Activated CD4-positive, alpha-beta T cell treated with anti-CD3 and anti-CD28 coated beads, Interleukin-2, amount 10 ng/mL, durations not matched to agents 24 days and 14 days (primary cell): ENCODE measurements at places on chromosomes 6 and 20. TPM values are rescaled to one million over a fixed set of nuclear protein-coding genes. Genes with fewer than 3 reads are reported as not detected.

HSD17B8 gene
- total RNA-seq: 18.2 and 18.3 TPM in 2 replicates

ACTL10 gene
- total RNA-seq: 3.7 TPM in 2 replicates

SEMG1 gene
- not detected in 2 replicates for total RNA-seq

DNA sequence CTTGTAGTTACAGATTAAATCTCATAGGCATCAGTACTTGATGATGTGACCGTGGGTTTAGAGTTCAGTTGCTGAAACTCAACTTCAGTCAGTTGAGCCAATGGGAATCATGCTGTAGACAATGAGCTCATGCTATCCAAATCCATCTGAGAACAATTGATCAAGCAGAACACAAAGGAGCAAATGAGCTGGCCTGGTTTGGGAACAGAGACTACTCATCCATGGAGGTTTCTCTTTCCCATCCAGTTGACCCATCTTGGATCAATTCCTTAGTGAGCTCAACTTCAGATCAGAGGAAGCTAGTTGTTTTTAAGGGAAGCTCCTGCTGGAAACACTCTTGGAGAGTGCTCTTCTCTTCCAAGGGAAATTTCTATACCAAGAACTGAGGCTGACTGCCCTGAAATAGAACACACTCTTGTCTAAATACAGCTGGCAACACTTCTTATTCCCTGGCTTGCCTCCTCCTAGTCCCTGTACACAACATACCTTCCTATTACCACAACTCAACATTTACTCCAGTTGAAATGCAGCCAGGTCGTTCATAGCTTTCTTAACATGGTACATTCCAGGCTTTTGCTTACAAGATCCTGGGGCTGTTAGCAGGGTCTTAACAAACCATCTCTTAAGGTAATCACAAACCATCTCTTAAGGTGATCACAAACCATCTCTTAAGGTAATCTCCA is 203.9 kb upstream of the PRDM1 start:
- DNase-seq: peak; percentile 34

- DNase-seq: no peak
These were observed 69.1 kb downstream of the PHACTR3 start for GRCh38 chr20:59673288-59673997.

DNA sequence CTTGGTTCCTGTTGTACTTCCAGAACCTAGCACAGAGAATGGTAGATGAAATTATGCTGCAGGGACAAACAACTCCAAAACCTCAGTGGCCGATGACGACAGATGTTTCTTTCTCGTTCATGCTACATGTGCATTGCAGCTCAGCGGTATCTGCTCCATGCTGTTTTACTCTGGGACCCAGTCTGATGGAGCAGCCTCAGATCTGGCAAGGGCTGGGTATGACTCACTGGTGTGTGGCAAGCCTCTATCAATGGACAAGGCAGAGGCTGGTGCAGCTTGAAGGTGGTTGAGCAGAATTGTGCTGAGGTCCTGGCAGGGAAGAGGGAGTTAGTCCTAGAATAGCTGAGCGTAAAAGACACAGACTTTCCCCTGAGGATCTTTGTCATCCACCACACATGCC is 10.3 kb upstream of the BLCAP start:
- DNase-seq: no peak

- no peak for DNase-seq
These were observed 17.9 kb upstream of the SNHG17 start for GRCh38 chr20:38452880-38453624.

GRCh38 chr20:20317195-20317594 is 50.7 kb upstream of the INSM1 start:
- DNase-seq: no peak

DNA sequence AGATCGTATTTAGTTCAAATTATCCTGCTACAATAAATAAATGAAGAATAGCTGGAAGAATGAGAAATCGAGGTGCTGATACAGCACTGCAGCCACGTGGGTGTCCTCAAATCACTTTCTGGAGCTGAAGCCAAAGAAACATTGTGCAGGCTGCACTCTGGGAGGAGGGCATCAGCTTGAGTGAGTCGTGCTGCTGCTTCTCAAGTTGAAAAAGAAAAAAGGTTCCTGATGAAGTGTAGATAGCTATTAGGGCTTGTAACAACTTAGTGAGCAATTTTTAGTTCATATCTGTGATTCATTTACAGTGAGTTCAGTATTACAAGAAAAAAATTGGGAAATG is 40.5 kb downstream of the DSE start:
- no peak for DNase-seq

GRCh38 chr6:156347246-156347645 is 429.9 kb upstream of the ARID1B start:
- DNase-seq: peak; percentile 11
